ENCODE measurements at places on chromosomes 3 and 15.

- DNase-seq, result peak; percentile 21
Observed at GRCh38 chr3:76383781-76384180, 598.4 kb upstream of the ZNF717 start.

DNA sequence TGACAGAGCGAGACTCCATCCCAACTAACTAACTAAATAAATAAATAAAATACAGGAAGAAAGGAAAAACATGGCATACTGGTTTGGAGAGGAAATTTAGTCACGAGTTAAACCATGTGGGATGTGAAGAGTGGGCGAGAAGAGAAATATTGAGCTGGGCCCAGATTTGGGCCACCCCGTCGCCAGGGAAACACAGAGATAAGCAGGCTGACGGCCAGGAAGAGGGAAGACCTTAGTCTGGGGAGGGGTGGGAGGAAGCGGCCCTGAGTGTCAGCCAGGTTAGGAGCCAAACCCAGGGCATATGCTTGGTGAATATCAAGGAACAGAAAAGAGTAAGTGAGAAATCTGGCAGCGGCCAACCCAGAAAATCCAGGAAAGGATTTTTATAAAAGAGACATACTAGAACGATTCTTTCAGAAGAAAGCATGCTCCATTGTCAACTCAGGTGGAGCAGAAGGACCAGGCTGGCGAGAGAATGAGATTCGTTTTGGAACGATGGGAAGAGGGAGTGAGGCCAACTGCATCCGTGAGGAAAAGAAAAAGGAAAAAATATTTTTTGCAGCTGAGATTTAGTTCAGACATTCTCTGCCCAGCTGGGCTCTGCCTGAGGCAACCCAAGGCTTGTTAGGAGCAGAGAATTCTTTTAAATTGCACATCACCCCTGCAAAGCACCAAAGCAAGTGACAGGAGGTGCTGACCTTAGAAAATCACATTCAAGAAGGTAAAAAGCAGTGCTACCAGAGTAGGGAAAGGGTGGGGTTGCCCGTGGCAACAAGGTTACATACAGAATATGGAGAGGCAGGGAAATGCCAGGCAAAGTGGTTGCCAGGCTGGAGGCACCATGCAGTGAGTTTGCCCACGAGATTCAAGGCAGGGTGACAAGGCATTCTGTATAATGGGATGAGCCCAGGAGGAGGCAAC is 59.3 kb upstream of the RAD18 start:
- DNase-seq, result no peak

GRCh38 chr3:195151866-195152541 is 119.0 kb downstream of the XXYLT1 start:
- no peak for DNase-seq

DNA sequence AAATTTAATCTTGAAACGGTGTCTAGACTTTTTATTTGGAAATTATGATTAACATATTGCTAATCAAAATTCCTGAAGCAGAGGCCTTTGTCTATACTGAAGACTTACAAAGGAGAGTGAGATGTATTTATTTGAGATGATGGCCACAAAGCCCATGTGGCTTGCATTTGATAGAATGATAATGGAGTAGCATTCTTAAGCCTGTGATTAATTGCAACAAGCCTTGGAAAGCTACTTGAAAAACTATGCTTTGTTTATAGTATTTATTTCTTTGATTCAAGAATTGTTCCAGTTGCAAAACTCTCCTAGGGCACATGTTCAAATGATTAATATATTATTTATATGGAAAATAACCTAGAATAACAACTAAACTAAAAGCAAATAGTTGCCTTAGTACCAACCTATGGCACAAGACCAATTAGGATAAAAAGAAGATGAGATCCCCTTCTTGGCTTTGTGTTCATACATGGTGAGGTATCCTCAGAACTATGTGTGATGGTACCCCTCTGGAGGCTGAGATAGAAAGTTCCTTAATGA is 244.1 kb upstream of the TBL1XR1 start:
- no peak for DNase-seq

DNA sequence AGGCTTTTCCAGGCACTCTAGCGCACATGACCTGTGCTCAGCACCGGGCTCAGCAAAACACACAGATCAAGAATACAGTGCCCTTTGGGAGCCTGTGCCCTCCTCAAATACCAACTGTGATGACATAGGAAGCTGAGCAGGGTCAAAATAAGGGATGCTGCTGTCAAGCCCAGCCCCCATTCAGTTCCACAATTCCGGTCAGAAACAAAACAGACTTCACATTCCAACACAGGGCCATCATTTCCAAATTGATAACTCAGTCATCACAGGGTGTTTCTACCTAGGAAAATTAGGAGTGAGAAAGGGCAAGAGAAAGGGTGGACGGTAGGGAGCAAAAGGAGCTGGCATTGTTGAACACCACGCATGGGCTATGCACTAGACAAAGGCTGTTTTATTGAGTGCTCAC is 158.4 kb upstream of the CCDC54 start:
- no peak for DNase-seq

Measured in caudate nucleus (tissue), 63 donors.